ENCODE measurements at places on chromosomes 7 and 10. TPM values are rescaled to one million over a fixed set of nuclear protein-coding genes. Genes with fewer than 3 reads are reported as not detected.

DNA sequence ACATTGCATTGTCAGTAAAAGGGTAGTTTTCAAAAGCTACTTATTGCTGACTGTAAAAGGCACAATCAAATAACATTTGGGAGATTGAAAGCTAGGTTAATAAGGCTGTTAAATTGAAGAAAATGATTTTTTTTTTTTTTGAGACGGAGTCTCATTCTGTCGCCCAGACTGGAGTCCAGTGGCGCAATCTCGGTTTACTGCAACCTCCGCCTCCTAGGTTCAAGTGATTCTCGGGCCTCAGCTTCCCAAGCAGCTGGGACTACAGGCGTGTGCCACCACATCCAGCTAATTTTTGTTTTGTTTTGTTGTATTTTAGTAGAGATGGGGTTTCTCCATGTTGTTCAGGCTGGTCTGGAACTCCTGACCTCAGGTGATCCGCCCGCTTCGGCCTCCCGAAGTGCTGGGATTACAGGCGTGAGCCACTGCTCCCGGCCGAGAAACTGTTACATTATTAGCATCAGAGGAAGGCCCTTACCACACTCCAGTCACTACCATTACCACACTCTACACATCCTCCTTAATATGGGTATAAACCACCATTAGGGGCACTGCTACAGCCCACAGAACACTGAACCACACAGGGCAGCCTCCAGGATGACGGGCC lies 1.0 kb downstream of the CYP51A1 start:
- peaks cover 23% of the 10 kb centered on the region for H3K4me1 ChIP-seq
- H3K27me3 ChIP-seq: no peaks in the 10 kb centered on the region
- peak overlapping the region; percentile 95 for H3K27ac ChIP-seq
- H3K4me3 ChIP-seq: peak overlapping the region; percentile 80

GRCh38 chr7:114342431-114343179 lies 72.0 kb upstream of the FOXP2 start:
- H3K27ac ChIP-seq: no peak overlapping the region
- H3K4me1 ChIP-seq: no peaks in the 10 kb centered on the region

- H3K27ac ChIP-seq: no peak overlapping the region
- no peak overlapping the region for H3K4me3 ChIP-seq
- H3K27me3 ChIP-seq: no peaks in the 10 kb centered on the region
These were observed 69.4 kb upstream of the PDLIM1 start for GRCh38 chr10:95360122-95360714.

The PNLIPRP1 gene
- total RNA-seq: not detected

DNA sequence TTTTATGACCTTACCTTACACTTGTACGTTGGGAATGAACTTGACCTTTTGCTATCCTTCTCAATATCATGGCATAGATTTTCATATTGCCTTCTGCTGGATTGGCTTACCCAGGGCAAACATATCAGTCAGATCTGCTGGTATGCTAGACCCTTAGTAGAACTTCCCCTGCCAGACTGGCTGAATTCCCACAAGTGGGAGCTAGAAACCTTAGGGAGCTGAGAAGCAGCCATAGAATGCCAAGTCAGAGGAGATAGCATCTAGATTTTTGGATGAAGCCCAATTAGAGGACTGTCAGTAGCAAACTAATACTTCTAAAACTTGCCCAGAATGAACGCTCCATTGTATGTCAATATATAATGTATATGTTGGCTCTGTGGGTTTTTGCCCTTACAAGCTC lies 385.0 kb downstream of the NXPH1 start:
- no peak overlapping the region for H3K27ac ChIP-seq
- H3K27me3 ChIP-seq: no peaks in the 10 kb centered on the region
- no peak overlapping the region for H3K4me3 ChIP-seq
- DNase-seq: no peak
- H3K36me3 ChIP-seq: no peaks in the 10 kb centered on the region

The WDR37 gene
- total RNA-seq: 60.6 TPM

- no peaks in the 10 kb centered on the region for H3K36me3 ChIP-seq
- H3K27me3 ChIP-seq: peaks cover 16% of the 10 kb centered on the region
- DNase-seq: peak; percentile 25
- no peaks in the 10 kb centered on the region for H3K4me1 ChIP-seq
- no peak overlapping the region for H3K27ac ChIP-seq
These were observed 553.0 kb downstream of the TCERG1L start for GRCh38 chr10:130758529-130758928.

The CYP3A7 gene
- not detected for total RNA-seq

GRCh38 chr10:109698086-109698485 lies 225.2 kb downstream of the XPNPEP1 start:
- no peaks in the 10 kb centered on the region for H3K4me1 ChIP-seq
- no peak overlapping the region for H3K4me3 ChIP-seq
- no peaks in the 10 kb centered on the region for H3K36me3 ChIP-seq
- H3K27ac ChIP-seq: no peak overlapping the region
- DNase-seq: no peak

DNA sequence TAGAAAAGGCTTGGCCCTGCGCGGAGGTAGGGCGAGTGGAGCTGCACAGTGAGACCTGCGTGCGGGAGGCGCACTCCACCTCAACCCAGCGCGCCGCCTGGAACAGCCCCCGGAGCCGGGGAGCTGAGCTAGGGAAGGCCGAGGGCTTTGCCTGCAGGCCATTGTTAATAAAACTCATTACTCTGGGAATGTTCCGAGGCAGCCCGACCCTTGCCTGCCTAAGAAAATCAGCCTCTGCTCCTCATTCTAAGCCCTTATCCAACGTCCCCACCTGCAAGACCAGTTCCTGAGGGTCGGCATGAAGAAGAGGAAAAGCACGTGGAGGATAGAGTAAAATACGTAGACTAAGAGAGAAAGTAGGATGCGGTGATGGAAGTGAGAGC lies 55.3 kb downstream of the C7orf25 start:
- no peaks in the 10 kb centered on the region for H3K27me3 ChIP-seq
- no peak overlapping the region for H3K4me3 ChIP-seq
- no peak for DNase-seq
- no peak overlapping the region for H3K27ac ChIP-seq
- no peaks in the 10 kb centered on the region for H3K36me3 ChIP-seq
- H3K4me1 ChIP-seq: peaks cover 15% of the 10 kb centered on the region

The CCDC146 gene
- 11.2 TPM for total RNA-seq

DNA sequence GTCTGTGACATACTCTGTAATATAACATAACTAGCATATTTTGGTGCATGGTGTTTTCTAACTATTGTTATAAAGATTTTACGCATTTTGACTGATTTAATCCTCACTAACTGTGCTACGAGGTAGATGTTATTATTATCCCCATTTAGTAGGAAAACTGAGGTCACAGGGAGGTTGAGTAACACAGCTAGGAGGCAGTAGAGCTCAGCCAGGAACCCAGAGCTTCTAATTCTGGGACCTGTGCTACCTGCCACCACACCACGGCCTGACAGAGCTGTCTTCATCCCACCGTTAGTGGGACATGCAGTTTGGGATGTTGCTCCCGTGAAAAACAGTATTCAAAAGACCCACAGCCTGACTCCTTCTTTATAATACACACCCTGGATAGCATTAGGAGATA lies 962.5 kb downstream of the CNTNAP2 start:
- no peak overlapping the region for H3K4me3 ChIP-seq
- no peaks in the 10 kb centered on the region for H3K36me3 ChIP-seq
- no peak for DNase-seq
- H3K27me3 ChIP-seq: no peaks in the 10 kb centered on the region
- no peaks in the 10 kb centered on the region for H3K4me1 ChIP-seq

- H3K4me3 ChIP-seq: no peak overlapping the region
- H3K27ac ChIP-seq: peak overlapping the region; percentile 28
- DNase-seq: no peak
- H3K27me3 ChIP-seq: no peaks in the 10 kb centered on the region
- no peaks in the 10 kb centered on the region for H3K36me3 ChIP-seq
These were observed 97.3 kb downstream of the GRB10 start for GRCh38 chr7:50685135-50686065.

The SPDYE6 gene
- total RNA-seq: not detected
